NCI-H1417 (cell line): ENCODE measurements at places on chromosomes 12 and 14.

DNA sequence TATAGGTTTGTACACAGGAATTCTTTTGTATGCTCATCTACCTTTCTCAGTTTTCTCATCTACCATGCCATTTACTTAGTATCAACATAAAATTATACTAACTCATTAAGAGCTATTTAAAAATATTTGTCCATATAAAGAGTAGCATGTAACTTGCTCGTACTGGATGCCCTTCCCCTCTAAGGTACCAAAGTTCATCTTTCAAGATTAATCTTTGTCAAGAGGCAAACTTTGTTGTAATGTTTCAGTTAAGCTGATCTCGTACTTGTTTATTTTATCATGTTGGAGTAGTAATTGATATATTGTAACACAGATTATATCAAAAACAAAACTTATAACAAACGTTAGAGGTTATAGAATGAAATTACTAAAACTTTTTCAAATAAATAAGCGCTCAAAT, 128.5 kb downstream of the PIK3C2G start:
- no peak for DNase-seq

DNA sequence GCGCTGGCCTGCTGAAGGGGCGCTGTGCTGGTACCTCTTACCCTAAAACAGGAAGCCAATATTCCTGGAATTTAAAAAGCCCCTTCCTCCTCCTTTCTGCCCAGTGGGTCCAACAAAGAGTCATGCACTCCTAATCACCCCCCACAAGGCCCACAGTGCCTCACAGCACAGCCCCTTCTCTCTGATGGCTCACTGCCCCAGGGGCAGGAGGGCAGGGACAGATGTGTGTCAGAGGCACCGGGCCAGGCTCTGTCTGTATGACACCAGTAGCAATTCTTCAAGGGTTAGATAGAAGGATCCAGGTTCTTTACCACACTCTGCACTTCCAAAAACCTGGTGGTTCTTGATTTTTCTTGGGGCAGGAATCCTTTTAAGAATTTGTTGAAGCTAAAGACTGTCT, 8.9 kb downstream of the MYH6 start:
- DNase-seq = no peak

GRCh38 chr14:96745500-96746051, 51.6 kb upstream of the VRK1 start:
- DNase-seq = no peak

DNA sequence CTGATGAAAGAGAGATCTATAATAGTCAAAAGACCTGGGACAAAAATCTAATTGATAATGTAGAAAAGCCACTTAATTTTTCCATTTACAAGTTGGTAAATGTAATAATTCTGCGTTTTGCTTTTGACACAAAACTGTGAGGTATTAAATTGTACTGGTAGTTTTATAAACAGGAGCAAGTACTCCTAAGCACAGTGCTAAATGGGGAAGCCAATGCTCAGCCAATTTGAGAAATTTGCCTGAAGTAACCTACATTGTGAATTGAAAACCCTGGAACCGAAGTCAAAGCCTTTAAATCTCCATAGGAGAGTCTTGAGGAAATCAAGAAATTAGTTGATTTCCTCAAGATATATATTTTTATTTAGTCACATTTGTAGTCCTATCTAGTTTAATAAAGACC, 152.8 kb downstream of the SLCO1B3 start:
- DNase-seq = no peak

DNA sequence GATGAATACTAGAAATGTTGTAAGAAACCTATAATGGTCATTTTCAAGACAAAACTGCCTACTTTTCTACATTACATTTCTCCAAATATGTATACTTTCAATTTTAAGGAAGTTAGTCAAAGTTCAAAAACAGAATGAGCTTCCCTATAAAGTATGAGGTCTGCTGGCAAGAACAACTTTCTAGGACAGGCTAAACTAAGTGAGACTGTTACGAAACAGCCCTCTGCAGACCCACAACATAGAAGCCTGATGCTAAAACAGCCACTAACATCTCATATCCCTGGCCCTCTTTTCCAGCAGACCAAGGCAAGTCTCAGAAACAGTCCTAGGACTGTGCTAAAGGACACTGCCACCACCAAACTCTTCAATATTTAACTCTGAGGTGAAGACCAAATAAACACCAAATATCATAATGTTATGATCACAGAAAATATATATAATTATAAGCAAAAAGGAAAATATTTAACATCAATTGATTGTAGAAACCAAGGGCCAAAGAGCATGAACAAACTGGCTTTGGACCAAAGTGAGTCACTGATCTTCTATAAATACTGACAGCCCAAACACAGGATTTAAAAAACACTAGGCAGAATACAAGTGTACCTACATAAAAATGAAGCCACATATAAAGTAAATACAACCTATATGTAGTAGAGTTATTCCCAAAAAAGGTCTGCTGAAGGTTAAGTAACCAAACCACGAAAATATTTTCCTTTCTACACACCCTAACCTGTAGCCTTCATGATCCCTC, 27.7 kb downstream of the PPP4R3A start:
- no peak for DNase-seq

DNA sequence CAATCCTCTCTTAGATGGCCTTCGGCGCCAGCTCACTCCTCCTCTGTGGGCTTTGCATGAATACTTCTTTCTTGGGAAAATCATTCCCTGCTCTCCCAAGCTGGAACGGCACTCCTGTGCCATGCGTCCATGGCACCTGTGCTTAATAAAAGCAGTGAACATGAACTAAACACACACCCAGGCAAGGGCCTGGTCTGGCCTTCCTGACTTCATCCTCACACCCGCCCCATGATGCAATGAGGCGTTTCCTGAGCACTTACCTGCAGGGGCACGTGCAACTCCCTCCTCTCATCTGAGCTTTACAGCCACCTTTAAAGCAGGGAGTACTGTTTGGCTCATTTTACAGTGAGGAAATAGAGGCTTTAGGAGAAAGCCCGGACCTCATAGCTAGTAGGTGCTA, 219.8 kb downstream of the SLC41A2 start:
- DNase-seq = no peak

DNA sequence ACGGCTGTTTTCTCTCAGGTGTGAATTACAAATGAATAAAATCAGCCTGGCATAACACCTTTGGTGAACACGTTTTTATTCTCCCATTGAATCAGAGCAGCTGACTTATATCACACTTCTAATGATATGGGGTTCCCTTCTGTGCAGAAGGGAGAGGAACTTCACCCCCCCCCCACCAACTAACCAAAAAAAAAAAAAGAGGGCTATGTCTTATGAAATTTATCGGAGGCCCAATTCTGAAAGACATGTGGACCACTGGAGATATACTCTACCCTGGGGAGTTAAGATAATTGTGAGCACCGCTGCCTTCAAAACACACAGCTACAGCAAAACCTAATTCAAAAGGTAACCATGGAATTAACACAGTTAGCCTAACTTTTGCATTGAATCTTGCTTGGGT, 4.6 kb downstream of the BCL11B start:
- no peak for DNase-seq

GRCh38 chr12:1768615-1769014, 51.8 kb upstream of the LRTM2 start:
- DNase-seq = no peak

DNA sequence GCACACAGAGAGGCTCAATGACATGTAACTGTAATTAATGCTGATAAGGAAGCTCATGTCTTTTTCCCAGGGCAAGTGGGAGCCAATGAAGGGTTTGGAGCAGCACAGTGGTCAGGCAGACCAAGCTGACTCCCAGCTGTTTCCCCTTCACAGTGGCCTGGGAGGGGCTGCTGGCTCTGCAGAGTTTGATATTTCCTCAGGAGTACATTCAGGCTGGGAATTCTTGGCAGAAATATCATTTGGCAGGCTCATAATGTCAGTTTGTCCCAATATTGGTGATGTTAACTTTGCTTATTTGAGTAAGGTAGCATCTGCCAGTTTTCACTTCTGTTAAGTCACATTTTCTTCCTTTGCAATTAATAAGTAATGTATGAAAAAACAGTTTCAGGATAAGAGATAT, 247.0 kb downstream of the EMP1 start:
- no peak for DNase-seq

GRCh38 chr12:118120579-118121363, 15.2 kb upstream of the PEBP1 start:
- peak; percentile 78 for DNase-seq

- DNase-seq = no peak
Observed at GRCh38 chr12:91819132-91819447, 326.6 kb downstream of the BTG1 start.

GRCh38 chr14:67515386-67516079, 17.6 kb upstream of the PLEKHH1 start:
- DNase-seq = peak; percentile 84

DNA sequence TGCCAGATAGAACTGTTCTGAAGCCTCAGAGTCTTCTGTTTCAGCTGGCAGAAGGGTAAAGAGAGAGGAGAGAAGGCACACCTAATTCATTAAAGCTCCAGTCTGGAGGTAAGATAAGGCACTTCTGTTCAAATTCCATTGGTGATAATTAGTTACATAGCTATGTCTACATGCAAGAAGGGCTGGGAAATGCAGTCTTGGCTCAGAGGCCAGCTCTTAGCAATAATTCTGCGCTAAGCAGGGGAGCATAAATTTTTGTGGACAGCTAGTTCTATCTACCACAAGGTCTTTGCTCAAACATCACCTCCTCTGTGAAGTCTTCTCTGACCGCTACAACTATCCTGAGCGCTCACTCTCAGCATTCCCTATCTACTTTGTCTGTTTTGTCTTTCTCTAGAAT, 14.3 kb upstream of the E2F7 start:
- no peak for DNase-seq

GRCh38 chr12:78490861-78491260, 373.7 kb upstream of the SYT1 start:
- no peak for DNase-seq

- DNase-seq = no peak
Observed at GRCh38 chr12:7433276-7433822, 10.6 kb downstream of the CD163L1 start.

DNA sequence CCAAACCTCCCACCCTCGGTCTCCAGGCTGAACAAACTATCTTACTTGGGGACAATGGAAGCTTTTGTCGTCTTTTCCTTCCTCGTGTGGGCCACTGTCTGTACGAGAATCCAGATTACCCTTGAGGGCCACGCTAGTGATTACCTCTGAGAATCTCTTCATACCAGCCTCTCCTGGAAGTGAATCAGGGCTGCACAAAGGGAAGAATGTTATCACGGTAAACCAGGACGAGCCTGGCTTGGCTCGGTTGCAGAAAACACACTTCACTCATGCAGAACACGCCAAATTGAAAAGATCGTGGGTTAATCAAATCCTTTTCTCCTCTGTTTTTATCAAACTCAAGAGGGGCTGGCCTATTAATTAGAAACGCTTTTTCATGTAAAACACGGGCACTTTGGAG, 51.6 kb upstream of the MYL2 start:
- DNase-seq = no peak

GRCh38 chr12:65902500-65902899, 78.2 kb downstream of the HMGA2 start:
- DNase-seq = no peak

DNA sequence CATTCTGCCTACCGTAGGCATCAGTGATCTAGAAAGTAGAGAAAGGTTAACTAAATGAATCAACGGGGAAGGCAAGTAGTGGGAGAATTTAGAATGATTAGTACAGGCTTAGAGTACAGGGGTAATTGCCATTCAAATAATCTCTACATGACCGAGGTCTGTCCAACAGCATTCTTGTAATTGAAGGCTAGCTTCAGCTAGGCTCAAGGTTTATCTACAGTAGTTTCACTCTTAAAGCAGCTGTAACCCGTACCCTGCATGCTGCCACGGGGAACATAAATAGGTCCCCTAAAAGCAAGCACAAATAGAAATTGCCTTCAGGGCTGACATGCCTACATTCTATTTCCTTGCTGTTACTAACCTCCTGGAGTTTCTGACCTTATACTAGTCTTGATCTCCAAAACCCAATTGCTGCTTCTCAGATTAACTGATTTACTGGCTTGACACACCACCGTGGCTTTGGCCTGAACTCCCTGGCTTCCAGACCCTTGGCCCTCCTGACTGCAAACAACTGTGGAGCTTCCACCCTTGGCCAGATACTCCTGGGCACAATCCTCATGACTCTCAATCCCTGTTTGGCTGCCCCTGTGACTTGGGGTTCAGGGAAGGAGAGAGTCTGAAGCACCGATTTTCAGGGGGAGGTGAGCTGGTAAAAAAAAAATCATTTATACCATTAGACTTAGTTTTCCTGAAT, 242.1 kb upstream of the FOXN3 start:
- no peak for DNase-seq

DNA sequence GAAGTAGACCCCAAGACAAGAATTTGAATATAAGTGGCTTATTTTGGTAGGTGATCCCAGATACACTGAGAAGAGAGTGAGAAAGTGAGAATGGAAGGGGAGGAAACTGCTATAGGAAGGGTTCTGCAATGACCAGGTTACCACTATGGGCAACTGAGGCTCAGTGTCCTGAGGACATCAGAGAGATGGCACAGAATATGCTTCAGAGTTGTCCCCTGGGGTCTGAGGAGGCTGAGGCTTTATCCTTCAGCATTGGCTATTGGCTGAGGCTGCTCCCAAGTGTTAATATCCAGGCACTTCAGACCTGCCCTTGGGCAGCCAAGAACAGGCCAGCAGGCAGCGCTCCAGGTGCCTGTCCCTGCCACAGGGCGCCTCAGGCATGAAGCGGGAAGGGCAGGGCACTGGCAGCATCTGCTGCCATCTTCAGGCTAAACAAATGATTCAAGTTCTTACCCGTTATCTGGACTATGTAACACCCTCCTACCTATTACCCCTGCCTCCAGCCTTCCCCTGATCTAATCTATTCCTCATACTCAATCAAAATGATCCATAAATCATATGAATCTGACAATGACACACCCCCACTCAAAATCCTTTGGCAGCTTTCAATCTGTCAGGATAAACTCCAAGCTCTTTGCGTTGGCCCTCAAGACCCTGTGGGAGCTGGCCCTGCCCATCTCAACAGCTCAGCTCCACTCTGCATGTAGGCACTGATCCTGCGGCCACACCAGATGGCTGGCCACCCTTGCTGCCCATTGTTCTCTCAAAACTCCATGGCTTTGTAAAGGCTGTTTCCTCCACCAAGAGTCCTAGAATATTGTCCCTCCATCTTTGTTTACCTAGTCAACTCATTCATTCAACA, 42.4 kb downstream of the CKAP4 start:
- DNase-seq = peak; percentile 37

- no peak for DNase-seq
Observed at GRCh38 chr12:131917139-131917710, 11.9 kb upstream of the PUS1 start.

DNA sequence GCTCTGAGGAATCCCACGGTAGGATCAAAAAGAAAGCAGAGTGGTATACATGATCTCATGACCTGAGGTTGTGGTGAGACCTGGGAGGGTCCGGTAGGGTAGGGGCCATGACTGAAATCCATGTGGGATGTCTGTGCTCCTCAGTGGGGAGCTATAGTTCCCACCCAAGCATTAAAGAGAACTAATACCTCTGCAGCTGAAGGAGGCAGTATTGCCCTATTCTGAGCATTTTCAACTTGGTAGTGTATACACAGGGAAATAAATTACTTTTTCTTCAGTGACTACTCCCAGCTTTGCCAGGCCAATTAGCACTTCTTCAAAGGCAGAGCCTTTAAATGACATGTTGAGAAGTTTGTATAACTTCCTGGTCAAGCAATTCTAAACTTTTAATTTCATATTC, 613.8 kb downstream of the KCNH5 start:
- DNase-seq = no peak
